ENCODE measurements at places on chromosomes 4 and X.
A peak's percentile ranks its signal among the peaks of the same experiment; 100 is the strongest.

DNA sequence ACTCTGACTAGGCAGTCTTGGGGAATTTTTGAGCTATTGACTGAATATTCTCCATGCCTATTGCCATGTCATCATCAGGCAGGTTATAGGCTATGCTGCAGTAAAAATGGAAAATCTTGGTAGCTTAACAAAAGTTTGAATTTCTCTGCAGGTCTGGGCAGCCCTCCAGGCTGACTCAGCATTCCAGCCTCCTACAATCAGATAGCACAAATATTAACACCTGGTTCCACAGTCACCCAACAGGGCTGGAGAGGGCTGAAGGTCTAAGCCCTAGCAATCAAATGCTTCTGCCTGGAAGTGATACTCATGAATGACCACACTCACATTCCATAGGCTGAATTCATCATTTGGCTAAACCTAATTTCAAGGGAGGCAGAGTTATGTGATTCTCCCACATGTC lies 9.6 kb upstream of the PPP3CA start:
- peak; percentile 97 for DNase-seq

GRCh38 chrX:107659768-107660167 lies 31.5 kb downstream of the PRPS1 start:
- DNase-seq = peak; percentile 26

GRCh38 chr4:18075823-18076433 lies 54.4 kb upstream of the LCORL start:
- DNase-seq = peak; percentile 13

GRCh38 chr4:9691238-9692065 lies 90.0 kb upstream of the DRD5 start:
- peak; percentile 11 for DNase-seq

DNA sequence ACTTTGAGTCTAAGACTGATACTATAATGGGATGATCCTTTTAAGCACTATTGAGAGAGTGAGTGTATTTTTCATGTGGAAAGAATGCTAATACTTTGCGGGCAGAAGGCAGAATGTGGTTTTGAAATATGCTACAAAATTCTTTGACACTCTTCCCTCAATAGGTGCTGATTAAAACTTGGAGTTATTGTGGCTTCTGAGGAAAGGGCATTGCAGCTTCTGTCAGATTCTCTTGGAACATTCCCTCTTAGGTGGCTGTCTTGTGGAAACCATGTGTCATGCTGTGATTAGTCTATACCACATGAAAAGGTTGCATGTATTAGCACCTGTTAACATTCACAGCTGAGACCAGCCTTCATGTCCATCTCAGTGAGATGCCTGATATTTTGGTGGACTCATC lies 547.0 kb downstream of the STIM2 start:
- DNase-seq = no peak

GRCh38 chr4:114263233-114263632 lies 283.8 kb upstream of the ARSJ start:
- DNase-seq = peak; percentile 25

DNA sequence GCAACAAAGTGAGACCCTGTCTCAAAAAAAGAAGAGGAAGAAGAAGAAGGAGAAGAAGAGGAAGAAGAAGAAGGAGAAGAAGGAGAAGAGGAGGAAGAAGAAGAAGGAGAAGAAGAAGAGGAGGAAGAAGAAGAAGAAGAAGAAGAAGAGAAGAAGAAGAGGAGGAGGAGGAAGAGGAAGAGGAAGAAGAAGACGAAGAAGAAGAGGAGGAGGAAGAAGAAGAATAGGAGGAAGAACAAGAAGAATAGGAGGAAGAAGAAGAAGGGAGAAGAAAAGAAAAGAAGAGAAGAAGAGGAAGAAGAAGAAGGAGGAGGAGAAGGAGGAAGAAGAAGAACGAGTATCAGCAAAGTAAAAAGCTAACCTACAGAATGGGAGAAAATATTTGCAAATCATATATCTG lies 33.3 kb upstream of the LONRF3 start:
- no peak for DNase-seq

DNA sequence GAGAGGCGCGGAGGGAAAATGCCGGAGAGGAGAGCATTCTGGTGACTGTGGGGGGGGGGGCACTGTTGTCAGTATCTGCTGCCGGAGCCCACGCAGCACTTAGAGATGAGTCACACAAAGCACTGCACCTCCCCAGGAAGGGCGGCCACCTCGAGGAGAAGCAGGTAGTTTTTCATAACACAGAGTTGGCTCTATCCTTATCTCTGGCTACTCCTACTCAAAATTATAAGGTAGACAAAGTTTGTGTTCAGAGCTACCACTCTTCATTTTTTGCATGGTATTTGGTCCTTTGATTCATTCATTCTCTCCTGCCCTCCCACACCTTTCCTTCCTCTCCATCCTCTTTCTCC lies 76.2 kb upstream of the SCOC start:
- DNase-seq = no peak

- no peak for DNase-seq
Measured at GRCh38 chr4:692771-693554, 4.0 kb upstream of the SLC49A3 start.

DNA sequence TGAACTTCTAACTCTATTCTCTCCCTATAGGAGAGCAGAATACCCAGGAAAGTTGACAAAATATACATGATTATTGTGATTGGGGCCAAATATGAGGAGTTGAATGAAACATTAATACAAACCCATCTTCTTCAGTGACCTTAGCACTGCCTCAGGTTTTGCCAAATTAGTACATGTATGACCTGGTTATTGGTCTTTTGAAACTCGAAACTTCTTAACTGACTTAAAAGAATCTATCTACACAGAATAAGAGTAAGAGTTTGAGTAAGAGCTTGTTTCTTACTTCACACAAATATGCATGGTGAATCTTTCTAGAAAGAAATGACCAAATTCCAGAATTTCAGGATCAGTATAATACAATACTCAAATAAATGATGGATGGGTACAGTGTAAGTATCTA lies 213.0 kb upstream of the GK2 start:
- no peak for DNase-seq

- DNase-seq = peak; percentile 53
Measured at GRCh38 chrX:18855919-18856644, 127.8 kb downstream of the PHKA2 start.

- DNase-seq = no peak
Measured at GRCh38 chr4:148574911-148575310, 132.7 kb upstream of the NR3C2 start.

DNA sequence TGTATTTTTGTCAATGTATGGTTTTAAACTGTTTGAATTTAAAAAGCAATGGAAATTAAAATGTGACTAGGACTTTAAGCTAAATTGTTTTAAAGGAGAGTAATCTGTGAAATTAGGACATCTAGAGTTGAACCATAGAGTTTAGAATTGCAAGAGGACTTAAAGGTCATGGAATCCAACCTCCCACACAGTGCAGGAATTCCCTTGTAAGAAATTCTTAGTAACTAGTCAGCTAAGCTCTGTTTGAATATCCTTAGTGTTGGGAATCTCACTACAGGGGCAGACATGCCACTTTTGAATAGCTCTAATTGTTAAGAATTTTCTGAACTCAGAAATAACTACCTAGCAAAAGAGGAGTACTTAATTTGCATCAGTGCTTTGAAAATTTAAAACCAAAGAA lies 292.9 kb downstream of the IL1RAPL1 start:
- no peak for DNase-seq

- no peak for DNase-seq
Measured at GRCh38 chr4:98775672-98776071, 117.3 kb upstream of the TSPAN5 start.

DNA sequence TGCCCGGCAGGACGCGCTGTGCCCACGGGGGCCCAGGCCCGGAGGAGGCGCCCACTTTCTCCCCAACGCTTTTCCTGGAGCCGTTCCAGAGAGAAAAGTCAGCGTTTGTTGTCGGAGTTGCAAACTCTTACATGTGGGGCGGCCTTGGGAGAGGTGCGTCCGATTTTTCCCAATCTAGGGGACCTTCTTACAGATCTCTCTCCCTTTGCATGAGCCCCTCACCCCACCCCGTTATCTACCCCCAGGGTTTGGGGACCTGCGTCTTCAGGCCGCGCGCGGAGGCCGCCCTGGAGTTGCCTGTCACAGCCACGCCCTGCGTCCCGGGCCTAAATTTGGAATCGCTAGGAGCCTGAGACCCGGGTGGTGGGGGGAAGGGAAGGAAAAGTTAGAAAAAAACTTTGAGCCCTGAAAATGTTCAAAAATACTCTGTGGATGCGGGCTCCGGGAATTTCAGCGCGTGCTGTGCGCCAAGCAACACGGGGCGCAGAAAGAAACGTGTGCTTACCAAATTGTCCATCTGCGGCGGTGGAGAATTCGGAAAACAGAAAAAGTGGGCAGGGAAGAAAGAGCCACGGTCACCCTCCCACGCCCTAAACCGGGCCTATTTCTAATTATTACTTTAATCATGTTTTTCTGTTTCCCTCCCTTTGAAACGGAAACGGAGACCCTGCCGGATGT lies 587 bp downstream of the CD99 start:
- DNase-seq = no peak

DNA sequence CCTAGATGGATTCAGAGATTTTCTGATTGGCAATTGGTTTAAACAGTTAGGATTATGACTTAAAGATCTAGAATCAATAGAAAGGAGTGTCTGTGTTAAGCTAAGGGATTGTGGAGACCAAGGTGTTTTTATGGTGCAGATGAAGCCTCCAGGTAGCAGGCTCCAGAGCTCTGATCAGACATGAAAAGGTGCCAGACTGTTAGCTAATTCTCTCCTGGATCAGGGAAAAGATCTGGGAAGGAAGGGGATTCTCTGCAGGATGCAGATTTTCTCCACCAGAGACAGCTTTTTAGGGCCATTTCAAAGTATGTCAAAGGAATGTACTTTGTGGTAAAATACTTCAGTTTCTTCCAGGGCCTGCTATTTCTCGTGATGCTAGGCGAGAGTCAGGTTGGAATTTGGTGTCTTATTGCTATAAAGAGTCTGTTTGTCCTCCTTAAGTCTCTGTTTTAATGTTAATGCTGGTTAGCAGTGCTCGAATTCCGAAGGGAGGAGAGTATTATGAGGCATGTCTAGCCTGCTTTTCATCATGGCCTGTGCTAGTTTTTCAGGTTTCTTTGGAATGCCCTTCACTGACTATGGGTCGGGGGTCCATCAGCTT lies 12.0 kb upstream of the GPR78 start:
- DNase-seq = no peak

DNA sequence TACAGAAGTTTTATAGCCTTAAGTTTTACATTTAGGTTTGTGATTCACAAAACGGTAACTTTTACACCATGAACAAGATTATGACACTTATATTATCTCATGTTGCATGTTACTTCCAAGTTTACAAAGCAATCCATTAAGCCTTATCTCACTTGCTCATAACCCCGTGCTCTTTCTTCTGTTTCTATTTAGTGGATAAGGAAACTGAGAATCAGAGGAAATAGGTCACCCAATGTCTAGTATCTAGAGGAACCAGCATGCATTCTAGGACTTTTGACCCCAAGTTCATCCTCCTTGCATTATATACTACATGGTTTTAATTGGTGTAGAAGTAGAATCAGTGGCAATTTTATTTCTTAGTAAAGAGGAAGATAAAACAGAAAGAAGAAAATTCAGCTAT lies 67.0 kb upstream of the ANXA3 start:
- no peak for DNase-seq

DNA sequence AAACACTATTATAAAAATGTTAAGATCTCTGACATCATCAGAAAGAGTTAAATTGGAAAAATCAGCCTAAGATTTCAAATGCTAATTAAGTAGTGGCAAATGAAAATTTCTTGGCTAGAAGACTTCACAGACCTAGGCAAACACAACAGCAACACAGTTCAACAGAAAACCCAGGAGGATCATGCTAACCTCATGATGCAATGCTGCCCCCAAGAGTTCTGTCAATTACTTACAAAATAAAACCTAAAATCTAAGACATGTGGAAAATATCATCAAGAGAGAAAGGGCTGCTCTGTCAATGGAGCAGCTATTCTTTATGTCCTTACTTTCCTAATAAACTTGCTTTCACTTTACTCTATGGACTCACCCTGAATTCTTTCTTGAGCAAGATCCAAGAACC lies 21.0 kb downstream of the S100G start:
- no peak for DNase-seq

- no peak for DNase-seq
Measured at GRCh38 chrX:150476164-150476699, 92.2 kb upstream of the MTM1 start.

GRCh38 chr4:139860435-139861024 lies 194.9 kb downstream of the MGST2 start:
- no peak for DNase-seq

- DNase-seq = no peak
Measured at GRCh38 chr4:147840838-147841738, 109.2 kb downstream of the ARHGAP10 start.

- no peak for DNase-seq
Measured at GRCh38 chrX:2698604-2699003, 7.5 kb downstream of the CD99 start.

DNA sequence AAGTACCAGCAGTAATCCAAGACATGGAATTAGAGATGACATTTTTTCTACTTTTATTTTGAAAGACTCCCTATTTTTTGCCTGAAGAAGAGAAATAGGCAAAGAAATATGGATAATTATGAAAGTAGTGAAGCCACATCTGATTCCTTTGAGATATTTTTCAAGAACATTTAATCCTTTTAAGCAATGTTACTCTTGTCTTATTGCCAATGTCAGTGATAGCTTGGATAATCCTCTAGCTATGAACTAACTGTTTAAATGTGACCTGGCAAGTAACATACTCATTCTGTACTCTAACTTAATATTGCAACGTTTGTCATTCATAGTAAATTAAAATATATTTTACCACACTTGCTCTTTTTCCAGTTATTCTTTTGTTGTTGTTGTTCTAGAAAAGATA lies 181.3 kb downstream of the VEGFC start:
- DNase-seq = no peak

- no peak for DNase-seq
Measured at GRCh38 chrX:8189096-8189830, 18.2 kb upstream of the VCX2 start.

DNA sequence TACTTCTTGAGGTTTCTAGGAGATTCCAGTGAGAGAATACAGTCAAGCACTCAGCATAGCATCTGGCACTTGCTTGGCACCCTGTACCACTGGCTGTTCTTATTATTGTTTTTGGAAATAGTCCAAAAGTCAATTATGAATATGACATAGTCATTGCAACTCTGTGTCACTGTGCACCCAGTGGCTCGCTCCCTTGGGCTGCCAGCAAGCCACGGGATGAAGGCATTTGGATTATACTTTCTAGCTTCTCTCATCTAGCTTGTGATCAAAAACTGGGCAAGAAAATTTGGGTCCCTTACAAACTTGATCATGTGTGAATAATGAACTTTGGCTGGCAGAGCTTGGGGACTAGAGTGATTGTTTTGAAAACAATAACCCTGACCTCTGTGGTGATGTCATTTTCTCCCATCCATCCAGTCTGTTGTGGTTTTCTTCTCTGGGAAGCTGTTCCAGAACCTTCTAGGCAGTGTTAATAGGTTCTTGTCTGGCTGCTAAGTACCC lies 32.7 kb upstream of the LIMCH1 start:
- DNase-seq = peak; percentile 77

GRCh38 chr4:71004281-71004851 lies 10.9 kb downstream of the DCK start:
- no peak for DNase-seq

DNA sequence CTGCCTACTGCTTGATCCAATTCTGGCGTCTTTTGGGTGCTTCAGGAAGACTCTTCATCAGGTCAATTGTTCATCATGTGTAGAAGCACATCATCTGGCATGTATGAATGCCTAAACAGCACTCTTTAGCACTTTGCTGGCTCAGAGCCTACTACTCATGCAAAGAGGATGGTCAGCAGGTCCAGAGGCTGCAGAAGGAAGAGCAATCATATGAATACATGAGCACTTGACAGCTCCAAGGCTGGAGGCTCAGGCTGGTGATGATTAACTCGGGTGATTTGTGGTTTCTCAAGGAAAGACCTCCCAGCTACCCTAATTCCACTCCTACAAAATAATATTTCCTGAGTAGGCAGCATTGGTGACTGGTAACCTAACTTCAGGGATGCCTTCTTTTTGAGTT lies 103.8 kb upstream of the CXCL13 start:
- DNase-seq = peak; percentile 42

Measured in RCC 7860 (cell line).